Colonic mucosa (tissue), 4 donors: ENCODE measurements at places on chromosomes 13 and 19. TPM values are rescaled to one million over a fixed set of nuclear protein-coding genes. Genes with fewer than 3 reads are reported as not detected.

DNA sequence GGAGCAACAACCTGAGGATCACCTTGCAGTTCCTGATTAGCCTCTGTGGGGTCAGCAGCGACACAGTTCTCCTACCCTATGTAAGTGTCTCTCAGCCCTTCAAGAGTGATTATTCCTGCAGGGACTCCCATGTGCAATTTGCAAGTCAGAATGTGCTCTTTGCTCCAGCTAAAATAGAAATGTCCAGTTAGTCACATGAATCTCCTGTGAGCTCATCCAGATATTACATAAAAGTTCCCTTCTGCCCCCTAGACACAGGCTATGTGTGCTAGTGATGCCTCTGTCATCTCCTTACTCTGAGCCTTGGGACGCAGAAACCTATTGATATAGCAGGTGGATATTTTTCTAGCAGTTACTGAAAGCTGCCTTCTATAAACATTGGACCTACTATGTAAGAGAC lies 105.5 kb downstream of the ZAR1L start:
- DNase-seq = no peak
- H3K36me3 ChIP-seq = no peaks in the 10 kb centered on the region

DNA sequence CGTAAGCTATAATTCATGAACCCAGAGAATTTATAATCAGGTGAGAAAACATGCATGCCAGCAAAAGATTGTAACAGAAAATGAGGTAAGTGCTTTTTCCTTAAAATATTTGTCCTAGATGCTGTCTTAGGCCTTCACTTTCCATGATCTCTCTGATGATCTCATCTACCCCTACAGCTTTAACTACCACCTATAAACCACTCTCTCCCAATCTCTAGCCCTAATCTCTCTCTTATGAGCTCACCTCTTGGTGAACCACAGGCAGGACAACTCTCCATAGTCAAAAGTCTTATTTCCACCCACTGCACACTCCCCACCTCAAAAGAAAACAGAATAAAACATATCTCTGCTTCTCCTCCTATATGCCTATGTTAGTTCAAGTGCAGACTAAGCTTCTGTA lies 137.1 kb downstream of the SLC7A1 start:
- H3K4me1 ChIP-seq = no peaks in the 10 kb centered on the region
- no peak overlapping the region for H3K27ac ChIP-seq
- no peak overlapping the region for H3K4me3 ChIP-seq
- no peak for DNase-seq
- H3K36me3 ChIP-seq = no peaks in the 10 kb centered on the region

DNA sequence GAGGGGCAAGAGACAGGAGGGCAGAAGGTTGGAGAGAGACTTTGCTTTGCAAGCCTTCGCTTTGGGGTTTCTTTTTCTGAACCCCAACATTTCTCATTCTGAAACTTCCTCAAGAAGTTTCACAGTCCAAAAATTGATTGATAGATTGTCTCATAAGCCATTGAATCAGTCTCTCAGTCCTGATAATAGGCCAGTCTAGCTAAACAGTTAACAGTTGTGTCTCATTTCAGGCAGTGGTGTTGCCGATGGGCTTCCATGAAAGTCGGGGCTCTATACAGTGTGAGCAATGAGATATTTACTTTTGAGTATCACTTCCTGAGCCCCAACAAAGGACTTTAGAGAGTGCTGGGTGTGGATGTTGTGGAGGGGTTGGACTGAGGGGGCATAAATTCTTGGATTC lies 26.5 kb upstream of the SPRY2 start:
- no peaks in the 10 kb centered on the region for H3K27me3 ChIP-seq
- no peak overlapping the region for H3K4me3 ChIP-seq
- H3K27ac ChIP-seq = no peak overlapping the region
- H3K4me1 ChIP-seq = no peaks in the 10 kb centered on the region
- no peak for DNase-seq

PEPD gene
- 47.9 TPM for total RNA-seq

DNA sequence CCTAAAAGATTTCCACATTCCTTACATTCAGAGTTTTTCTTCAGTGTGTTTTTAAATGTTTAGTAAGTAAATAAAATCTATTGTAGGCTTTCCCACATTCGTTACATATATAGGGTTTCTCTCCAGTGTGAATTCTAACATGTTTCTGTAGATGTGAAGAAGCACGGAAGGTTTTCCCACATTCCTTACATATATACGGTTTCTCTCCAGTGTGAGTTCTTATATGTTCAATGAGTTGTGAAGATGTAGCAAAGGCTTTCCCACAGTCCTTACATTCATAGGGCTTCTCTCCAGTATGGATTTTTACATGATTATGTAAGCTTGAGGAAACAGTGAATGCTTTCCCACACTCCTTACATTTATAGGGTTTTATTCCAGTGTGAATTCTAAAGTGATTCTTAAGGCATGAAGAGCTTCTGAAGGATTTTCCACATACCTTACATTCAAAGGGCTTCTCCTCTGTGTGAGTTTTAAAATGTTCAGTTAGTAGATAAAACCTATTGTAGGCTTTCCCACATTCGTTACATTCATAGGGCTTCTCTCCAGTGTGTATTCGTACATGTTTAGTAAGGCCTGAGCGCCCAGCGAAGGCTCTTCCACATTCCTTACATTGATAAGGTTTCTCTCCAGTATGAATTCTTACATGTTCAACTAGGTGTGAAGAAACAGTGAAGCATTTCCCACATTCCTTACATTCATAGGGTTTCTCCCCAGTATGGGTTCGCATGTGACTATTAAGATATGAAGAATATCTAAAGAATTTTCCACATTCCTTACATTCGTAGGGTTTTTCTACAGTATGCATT lies 18.2 kb downstream of the ZNF121 start:
- no peaks in the 10 kb centered on the region for H3K4me1 ChIP-seq
- peaks cover 30% of the 10 kb centered on the region for H3K36me3 ChIP-seq
- H3K27me3 ChIP-seq = no peaks in the 10 kb centered on the region
- no peak overlapping the region for H3K4me3 ChIP-seq
- H3K27ac ChIP-seq = no peak overlapping the region

- no peaks in the 10 kb centered on the region for H3K4me1 ChIP-seq
- H3K4me3 ChIP-seq = no peak overlapping the region
- no peak overlapping the region for H3K27ac ChIP-seq
These were observed 22.5 kb downstream of the SAFB start for GRCh38 chr19:5645409-5645808.

- peak overlapping the region; percentile 67 for H3K27ac ChIP-seq
- H3K4me3 ChIP-seq = peak overlapping the region; percentile 69
- no peaks in the 10 kb centered on the region for H3K36me3 ChIP-seq
- H3K27me3 ChIP-seq = no peaks in the 10 kb centered on the region
These were observed 539 bp downstream of the PLD3 start for GRCh38 chr19:40348961-40349507.

GRCh38 chr13:37270226-37271001 lies 164.9 kb upstream of the CSNK1A1L start:
- no peaks in the 10 kb centered on the region for H3K27me3 ChIP-seq
- no peak for DNase-seq
- no peak overlapping the region for H3K27ac ChIP-seq
- no peaks in the 10 kb centered on the region for H3K4me1 ChIP-seq
- no peak overlapping the region for H3K4me3 ChIP-seq

DNA sequence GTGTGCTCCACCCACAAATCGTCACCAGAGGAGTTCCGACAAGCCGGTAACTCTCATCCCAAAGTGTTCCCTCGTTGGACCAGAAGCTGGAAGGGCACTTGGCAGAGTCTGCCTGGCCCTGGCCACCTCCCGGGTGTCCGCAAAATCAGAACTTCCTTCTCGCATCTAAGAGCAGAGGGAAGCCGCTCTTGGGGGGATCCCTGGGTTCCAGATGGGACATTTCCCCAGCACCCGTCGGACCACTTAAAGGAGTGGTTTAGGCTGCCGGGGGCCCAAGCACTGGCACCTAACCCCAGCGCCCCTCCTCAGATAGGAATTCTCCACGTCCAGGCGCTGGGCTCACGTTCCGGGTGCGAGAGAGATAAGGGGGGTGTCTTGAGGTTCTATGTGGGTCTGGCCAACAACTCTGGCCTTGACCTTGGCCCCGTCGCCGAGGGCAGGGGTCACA lies 857 bp upstream of the MAP2K7 start:
- peaks cover 14% of the 10 kb centered on the region for H3K4me1 ChIP-seq
- DNase-seq = peak; percentile 50
- H3K27ac ChIP-seq = peak overlapping the region; percentile 64
- H3K4me3 ChIP-seq = peak overlapping the region; percentile 52
- no peaks in the 10 kb centered on the region for H3K36me3 ChIP-seq

FXYD1 gene
- 8.8 TPM for total RNA-seq

LILRB1 gene
- total RNA-seq = 3.6 TPM

ZNF439 gene
- total RNA-seq = 7.6 TPM

DNA sequence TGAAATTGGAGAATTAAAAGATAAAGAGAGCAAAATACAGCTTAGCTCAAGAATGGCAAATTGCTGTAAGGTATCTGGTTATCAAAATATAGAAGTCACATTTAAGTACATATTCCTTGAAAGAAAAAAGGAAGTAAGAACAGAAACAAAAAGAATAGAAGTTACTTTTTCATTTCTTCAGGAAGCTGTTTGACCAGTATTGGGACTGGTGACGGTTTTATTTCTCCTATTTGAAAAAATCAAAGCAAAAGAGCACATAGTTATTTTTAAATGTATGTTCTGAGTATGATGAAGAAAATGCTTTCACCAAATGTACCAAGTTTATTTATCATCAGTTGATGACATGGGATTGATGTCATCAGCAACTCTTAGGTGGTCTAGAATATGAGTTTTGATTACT lies 83.1 kb upstream of the OXGR1 start:
- no peak overlapping the region for H3K4me3 ChIP-seq
- H3K27ac ChIP-seq = peak overlapping the region; percentile 22
- H3K36me3 ChIP-seq = no peaks in the 10 kb centered on the region

GPR183 gene
- 1.5 TPM for total RNA-seq

DNA sequence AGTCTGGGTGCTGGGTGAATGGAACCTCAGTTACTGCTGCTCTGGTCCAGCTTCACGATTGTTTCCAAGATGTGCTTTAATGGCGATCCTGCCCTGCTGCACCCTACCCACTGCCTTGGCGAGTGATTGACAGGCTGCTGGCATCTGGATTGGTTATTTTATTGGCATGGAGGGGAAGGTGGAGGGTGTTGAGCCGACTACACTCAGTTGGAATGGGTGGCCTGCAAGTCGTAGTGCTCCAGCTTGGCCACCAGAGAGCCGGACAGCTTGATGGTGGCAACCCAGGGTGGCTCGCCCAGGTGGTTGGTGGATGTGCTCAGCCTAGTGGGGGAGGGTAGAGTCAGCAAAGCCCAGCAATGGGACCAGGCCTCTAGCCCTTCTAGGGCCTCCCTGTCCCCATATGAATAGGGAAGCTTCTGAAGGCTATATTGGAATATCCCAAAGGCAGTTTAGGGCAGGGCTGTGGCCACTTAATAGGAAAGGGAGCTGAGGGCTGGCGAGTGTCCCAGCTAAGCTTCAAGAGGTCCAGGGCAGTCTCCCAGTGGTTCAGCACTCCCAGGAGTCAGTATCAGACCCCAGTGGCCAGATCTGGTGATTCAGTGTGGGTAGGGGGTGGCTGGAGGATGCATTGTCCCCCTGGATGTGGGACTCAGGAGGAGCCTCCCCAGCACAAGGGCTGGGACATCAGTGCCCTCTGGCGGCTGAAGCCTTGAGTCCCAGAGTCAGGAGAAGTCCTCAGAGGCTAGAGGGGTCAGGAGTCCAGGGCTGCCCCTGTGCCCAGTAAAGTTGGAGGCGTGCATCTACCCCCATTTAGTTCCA lies 3.4 kb downstream of the GGN start:
- H3K4me1 ChIP-seq = peaks cover 14% of the 10 kb centered on the region
- no peak for DNase-seq
- no peak overlapping the region for H3K27ac ChIP-seq

GRCh38 chr19:46412650-46413261 lies 608 bp downstream of the CCDC8 start:
- DNase-seq = no peak
- no peaks in the 10 kb centered on the region for H3K4me1 ChIP-seq
- H3K36me3 ChIP-seq = no peaks in the 10 kb centered on the region

DNA sequence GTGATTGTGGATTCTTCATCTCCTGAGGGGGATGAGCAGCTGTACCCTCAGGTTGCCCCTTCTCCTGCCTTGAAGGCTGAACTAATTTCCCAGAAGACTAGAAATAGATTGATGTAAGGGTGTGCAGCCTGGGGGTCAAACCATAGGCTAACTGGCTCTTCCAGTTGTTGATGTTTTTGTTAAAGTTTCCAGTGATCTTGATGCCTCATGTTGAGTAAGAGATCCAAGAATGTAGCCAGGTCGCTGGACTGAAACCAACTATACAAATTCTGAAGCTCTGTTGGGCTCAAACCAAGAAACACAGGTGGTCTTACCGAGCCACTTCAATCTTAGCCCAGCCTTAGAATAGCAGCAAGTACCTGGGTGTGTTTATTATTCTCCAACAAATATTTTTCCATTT lies 391.8 kb downstream of the KLF5 start:
- no peak for DNase-seq
- no peaks in the 10 kb centered on the region for H3K27me3 ChIP-seq
- H3K27ac ChIP-seq = peak overlapping the region; percentile 34
- no peaks in the 10 kb centered on the region for H3K4me1 ChIP-seq
- H3K4me3 ChIP-seq = no peak overlapping the region

DNA sequence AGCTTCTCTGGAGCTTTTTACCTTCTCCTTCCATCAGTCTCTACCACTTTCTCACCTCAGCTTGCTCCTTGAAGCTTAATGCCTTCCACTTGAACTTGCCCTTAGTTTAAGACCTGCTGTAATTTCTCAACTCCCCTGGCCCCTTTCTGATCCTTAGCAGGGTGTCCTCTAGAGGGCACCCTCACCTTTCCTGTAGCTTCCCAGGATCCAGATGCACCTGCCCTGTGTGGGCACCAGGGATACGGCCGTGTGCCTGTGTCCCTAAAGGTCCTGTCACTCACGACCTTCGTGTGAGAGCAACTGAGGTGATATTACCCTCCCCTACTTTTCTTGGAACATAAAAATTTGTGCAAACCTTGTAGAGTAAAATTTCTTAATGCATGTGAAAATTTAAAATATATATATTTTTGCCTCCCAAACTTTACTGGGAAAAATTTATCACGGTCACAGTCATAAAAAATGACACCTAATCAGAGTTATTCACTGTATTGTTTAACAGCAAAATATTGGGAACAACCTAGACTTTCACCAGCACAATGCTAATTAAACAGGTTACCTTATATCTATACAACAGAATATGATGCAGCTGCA lies 46.4 kb downstream of the PSG3 start:
- H3K4me3 ChIP-seq = no peak overlapping the region
- H3K27ac ChIP-seq = no peak overlapping the region
- no peaks in the 10 kb centered on the region for H3K27me3 ChIP-seq
- no peaks in the 10 kb centered on the region for H3K36me3 ChIP-seq

VSTM1 gene
- not detected for total RNA-seq

- no peak overlapping the region for H3K27ac ChIP-seq
- DNase-seq = no peak
- H3K4me3 ChIP-seq = no peak overlapping the region
- H3K27me3 ChIP-seq = no peaks in the 10 kb centered on the region
- no peaks in the 10 kb centered on the region for H3K36me3 ChIP-seq
These were observed 84.4 kb downstream of the DNAJC15 start for GRCh38 chr13:43107780-43108179.

WDFY2 gene
- 3.3 TPM for total RNA-seq
